Natural killer cell treated with Interleukin-12 subunit alpha and Interleukin-12 subunit beta and Interleukin-15 and Interleukin-18, amount 100 ng/mL, for 72 hours (primary cell): ENCODE measurements at places on chromosomes 12 and 14. TPM values are rescaled to one million over a fixed set of nuclear protein-coding genes. Genes with fewer than 3 reads are reported as not detected.
A peak's percentile ranks its signal among the peaks of the same experiment; 100 is the strongest.

- no peak for DNase-seq
Measured at GRCh38 chr12:49471557-49471956, 67.3 kb upstream of the KCNH3 start.

GRCh38 chr14:39315859-39316444 lies 82.2 kb downstream of the MIA2 start:
- DNase-seq, result no peak

DNA sequence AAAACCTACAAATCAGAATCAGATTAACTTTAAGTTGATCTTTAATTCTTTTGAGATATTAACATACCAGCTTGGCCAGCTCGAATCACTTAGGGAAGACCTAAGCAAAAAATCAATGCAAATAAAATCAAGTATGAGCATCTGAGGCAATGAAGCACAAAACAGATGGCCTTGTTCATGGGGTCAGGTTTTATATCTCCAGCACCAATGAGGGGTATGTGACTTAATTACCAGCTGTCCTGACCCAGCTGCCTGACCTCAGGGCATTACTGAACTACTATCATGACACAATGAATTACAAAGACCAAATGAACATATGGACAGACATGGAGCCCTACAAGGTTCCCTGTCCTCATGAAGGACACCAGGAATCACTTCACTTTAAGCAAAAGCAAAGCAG lies 70.5 kb downstream of the FGD6 start:
- DNase-seq, result no peak

KRT77 gene
- total RNA-seq, result not detected

CD9 gene
- total RNA-seq, result 3.3 TPM

DNA sequence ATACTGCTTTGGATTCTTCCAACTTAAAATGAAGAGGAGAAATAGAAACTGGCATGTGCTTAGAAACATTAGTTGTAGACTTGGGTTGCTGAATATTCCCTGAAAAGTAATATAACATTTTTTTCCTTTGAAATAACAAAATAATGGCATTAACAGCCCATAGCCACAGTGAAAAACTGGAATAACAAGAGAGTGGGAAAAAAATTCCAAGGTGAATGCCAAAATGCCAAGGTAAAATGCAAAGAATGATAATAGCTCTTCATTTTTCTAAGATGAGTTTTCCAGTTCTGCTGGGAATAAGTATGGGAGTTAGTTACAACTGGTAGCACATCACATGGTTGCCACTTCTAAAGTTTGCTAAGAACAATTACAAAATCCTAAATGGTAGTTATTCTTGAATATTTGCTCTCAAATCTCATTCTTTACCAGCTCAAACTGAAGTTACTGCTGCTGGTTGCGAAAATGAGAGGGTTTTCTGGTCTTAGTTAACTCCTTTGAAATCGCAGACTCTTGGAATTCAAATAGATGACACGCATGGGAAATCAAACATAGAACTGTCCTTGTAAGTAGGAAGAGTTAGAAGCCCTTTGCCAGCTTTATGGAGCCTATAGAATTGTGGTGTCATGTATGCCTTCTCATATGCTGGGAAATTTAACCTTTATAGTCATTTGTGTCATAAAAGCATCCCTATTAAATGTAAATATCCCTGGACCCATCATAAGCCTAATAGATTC lies 165.0 kb upstream of the DCN start:
- DNase-seq, result no peak

DNA sequence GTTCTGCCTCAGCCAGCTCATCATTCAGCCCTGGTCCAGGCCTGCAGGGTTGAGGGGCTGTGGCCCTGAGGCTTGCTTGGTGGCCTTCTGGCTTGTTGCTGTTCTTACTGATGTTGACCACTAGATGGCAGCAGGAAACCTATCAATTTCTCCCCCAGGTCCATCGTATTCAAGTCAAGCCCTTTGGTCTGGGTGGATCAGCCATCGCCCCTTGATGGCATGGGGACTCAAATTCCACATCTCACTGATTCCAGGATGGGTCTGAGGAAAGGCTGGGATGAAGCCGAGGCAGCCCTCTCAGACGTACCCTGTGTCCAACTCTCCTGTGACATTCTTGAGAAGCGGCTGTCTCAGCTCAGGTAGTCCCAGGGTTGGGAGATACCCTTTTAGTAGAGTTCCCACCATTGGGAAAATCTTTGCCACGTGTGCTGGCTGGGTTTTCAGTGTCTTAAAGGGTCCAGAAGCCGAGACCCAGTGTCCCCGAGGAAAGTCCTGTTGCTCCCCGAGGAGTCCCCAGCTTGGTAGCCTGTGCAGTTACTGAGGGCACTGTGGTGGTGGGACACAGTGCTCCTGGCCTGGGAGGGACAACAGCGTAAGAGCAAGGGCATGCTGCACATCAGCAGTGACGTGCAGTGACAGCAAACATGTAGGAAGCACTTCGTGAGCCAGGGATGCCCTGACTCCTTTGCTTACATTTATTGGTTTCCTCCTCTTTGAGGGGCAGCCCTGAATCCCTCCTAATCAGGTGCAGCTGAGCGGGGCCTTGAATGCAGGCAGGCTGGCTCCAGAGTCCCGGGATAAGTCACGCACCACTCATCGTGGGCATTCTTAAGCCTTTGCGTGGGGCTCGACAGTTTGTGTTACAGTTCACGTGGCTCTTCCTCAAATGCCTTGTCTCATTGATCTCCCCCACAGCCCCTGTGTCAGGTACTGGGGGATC lies 58.6 kb downstream of the TSPAN9 start:
- no peak for DNase-seq

- no peak for DNase-seq
Measured at GRCh38 chr12:77610446-77610845, 220.2 kb upstream of the NAV3 start.

- DNase-seq, result no peak
Measured at GRCh38 chr14:22410497-22410896, 178.5 kb downstream of the DAD1 start.

SOAT2 gene
- total RNA-seq, result not detected

GRCh38 chr14:65019944-65020566 lies 33.4 kb downstream of the FNTB start:
- DNase-seq, result no peak

CCDC38 gene
- total RNA-seq, result 0.33 TPM

DNA sequence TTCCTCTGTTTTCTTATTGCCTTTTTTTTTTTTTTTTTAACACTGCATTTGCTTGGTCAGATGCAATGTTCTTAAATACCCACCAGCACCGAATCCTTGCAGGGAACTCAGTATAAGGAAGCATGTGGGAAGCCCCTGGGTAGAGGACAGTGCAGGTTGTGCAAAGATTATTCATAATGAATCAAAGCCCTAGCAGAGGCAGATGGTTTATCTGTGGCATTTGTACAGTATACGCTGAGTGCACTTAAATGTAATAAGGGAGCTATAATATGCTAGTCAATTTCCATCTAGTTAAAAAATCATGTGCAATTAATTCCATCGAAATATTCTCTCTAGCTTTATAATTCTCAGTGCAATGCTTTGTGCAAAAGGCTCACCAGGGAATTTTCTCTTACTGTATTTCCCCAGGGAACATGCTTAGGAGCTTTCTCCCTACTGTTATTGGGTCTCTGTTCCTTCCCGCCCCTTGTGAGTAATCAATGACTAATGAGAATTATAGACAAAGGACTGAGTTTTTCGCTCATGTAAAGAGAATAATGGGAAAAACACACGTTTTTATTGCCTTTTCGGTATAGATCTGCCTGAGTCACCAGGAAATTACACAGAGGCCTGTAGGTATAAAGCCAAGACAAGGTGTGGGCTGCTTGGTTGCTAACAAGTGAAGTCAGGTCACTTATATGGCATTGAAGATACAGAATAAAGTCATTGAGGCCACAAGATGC lies 1214.3 kb upstream of the TMEM132C start:
- no peak for DNase-seq

DNA sequence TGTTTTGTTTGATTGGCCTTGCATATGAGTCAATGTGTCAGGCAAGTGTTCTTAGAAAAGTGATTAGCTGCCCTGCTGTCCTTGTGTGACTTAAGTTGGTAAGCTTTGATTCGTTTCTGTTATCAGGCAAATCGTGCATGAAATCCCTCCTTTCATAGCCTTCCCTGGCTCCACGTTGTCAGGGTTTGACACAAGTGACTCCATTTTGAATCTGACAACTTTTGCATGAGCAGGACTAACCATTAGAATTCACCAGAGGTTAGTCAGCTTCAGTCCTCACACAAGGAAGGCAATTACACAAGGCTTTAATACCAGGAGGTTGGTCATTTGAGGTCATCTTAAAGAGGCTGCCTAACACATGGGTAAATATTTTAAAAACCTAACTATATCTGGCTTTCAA lies 68.2 kb downstream of the GPATCH2L start:
- DNase-seq, result no peak

GSC gene
- total RNA-seq, result not detected

DNA sequence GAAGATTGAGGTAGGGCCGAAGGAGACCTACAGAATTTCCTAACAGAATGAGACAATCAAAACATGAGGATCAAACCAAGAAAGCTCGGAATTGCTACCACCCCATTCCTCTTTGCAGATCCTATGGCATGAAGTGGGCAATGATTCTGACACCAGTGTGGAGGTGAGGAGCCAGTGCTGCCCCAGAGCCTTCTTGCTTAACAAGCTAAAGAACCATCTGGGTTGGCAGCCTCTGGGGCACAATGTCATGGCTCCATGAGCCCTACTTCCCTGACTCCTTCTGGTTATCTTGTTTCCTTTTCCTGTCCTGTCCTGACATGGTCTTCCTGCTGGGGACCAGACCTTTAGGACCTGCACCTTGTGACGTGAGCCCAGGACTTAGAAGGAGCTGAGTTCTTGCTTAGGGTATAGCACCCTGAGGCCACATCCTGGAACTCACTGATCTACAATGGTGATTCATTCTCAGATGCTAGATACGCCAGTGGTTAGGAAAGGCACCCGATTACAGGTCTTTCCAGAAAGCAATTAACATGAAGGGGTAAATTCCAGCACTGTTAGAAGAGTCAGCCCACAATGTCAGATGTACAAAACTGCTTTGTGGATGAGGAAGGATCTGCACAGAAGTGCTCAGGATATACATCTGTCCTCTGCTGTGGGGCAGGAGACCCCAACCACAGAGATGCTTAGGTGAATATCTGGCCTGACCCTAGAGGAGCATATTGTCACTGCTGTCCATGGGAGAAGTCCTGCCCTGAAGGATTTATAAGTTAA lies 324.2 kb downstream of the ZFP36L1 start:
- DNase-seq, result peak; percentile 83

GRCh38 chr12:125312471-125312870 lies 247.2 kb downstream of the AACS start:
- no peak for DNase-seq

GRCh38 chr14:105193916-105194782 lies 13.0 kb upstream of the NUDT14 start:
- DNase-seq, result no peak

DNA sequence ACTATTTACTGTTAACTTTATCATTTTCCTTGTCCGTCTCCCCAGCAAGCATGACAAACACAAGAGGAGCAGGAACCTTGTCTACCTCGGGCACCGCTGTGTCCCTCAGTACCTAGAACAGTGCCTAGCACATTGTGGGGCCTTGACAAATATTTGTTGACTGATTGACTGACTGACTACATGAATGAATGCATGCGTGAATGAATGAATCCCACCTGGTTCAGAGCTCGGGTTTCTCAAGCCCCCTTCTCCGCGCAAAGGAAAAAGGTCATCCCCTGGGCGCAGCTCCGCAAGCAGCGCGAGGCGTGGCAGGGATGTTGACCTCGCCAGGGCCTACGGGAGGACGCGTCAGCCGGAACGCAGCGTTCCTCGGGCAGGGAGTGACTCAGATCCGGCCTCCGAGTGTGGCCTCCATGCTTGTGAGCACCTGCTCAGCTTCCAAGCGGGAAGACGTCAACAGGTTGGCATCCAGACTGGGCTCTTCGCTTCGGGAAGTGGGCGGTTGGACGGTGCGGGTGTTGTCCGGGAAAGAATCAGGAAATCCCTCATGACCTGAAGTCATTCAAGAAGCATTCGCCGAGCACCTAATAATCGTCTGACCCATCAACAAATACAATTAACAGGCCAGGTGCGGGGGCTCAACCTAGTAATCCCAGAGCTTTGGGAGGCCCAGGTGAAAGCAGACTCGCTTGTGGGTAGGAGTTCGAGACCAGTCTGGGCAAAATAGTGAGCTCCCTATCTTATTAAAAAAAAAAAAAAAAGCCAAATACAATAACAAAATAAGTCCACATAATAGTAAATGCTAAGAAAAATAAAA lies 13.9 kb upstream of the UBC start:
- DNase-seq, result peak; percentile 71

CCDC198 gene
- not detected for total RNA-seq

- DNase-seq, result no peak
Measured at GRCh38 chr14:31828946-31829868, 247.9 kb upstream of the ARHGAP5 start.

DNA sequence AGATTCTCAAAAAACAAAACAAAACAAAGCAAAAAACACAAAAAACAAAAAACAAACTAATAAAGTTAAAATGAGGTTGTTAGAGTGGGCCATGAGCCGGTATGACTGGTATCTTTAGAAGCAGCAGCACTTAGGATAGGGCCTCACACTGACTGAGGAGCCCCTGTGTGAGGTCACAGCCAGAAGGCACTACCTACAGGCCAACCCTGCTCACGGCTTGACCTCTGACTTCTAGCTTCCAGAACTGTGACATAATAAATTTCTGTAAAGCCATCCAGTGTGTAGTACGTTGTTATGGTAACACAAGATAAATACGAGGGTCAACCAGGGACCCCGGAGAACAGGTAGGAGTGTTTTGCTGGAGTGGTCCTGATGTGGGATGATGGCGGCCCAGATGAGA lies 629.6 kb downstream of the VRK1 start:
- DNase-seq, result no peak

KCNMB4 gene
- not detected for total RNA-seq

GRCh38 chr12:45718306-45718705 lies 11.2 kb upstream of the ARID2 start:
- DNase-seq, result no peak

GRCh38 chr14:73311708-73312030 lies 74.4 kb downstream of the PAPLN start:
- DNase-seq, result no peak

NPAS3 gene
- total RNA-seq, result not detected

DLK1 gene
- total RNA-seq, result not detected

DNA sequence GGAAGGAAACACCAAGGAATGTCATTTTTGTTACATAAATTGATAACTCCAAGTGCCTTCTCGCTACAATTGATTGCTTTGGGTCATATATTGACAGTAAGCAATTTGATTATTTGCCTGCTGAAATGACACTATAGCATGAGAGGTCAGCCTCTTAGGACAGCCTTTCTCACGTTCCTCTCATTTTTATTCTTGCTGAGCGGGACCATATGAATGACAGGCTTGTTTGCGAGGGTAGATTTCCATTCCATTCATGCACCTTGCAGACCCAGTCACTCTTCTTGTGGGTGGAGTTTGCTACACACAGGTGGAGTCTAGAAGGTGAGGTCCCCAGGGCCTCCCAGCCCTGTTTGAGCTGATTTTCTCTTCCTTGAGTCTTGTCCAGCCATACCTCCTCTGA lies 27.3 kb downstream of the DAAM1 start:
- no peak for DNase-seq
